NCI-H1092 treated with DMSO at 0.1 percent for 48 hours (cell line): ENCODE measurements at places on chromosomes 1 and 21.

GRCh38 chr1:168202941-168203654 lies 22.7 kb upstream of the SFT2D2 start:
- DNase-seq = no peak

DNA sequence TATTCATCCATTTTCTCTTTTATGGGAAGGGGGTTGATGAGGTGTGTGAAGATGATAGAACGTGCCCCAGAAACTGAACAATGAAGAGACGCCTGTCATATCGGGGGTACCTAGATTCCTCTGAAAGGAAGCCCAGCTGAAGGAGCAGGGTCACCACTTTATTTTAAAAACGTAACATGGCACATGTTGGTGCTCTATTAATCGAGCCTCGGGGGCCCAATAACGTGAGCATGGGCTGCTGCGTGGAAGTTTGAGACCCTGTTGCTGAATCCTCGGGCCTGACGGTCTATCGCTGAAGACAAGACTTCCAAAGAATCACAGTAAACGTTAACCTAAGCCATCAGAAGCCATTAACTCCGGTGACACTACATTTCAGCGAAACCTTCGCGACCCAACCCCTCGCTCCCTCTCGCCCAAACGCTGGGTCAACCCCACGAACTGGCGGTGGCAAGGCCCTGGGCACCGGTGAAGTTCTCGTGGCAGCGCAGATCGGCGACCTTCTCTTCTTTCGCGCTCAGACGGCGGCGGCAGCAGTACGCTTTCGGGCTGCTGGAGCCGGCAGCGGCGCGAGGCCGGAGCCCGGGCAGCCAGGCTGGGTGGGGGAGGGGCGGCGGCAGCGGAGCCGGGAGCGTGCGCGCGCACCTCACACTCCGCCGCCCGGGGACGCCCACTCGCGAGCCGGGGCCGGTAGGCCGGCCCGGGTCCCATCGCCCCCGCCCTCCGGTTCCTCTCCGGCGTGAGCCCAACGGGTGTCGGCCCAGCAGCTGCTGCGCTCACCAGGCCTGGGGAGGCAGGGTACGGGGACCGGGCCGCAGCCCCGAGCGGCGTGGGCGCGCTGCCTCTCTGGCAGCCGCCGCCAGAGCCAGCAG lies 838 bp upstream of the MAN1A2 start:
- peak; percentile 77 for DNase-seq

- DNase-seq = no peak
Measured at GRCh38 chr1:26518355-26518754, 11.2 kb upstream of the RPS6KA1 start.

- DNase-seq = no peak
Measured at GRCh38 chr1:32393832-32394140, 455 bp downstream of the BSDC1 start.

DNA sequence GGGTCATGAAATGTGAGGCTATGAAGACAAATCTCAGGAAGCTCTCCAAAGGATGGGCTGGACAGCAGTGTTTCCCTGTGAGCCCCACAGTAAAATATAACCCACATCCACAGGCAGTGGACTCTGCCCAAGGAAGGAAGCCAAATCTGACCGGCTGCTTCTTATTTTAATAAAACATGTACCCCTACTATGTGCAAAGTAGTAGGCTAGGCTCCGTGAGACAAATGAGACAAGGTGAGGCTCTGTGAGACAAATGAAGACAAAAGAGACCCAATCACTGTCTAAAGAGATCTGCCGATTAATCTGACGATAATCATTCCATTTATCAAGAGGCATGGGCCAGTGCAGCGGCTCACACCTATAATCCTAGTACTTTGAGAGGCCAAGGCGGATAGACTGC lies 2.1 kb downstream of the ASAP3 start:
- no peak for DNase-seq

GRCh38 chr1:43073490-43074230 lies 98.4 kb downstream of the EBNA1BP2 start:
- DNase-seq = peak; percentile 85

DNA sequence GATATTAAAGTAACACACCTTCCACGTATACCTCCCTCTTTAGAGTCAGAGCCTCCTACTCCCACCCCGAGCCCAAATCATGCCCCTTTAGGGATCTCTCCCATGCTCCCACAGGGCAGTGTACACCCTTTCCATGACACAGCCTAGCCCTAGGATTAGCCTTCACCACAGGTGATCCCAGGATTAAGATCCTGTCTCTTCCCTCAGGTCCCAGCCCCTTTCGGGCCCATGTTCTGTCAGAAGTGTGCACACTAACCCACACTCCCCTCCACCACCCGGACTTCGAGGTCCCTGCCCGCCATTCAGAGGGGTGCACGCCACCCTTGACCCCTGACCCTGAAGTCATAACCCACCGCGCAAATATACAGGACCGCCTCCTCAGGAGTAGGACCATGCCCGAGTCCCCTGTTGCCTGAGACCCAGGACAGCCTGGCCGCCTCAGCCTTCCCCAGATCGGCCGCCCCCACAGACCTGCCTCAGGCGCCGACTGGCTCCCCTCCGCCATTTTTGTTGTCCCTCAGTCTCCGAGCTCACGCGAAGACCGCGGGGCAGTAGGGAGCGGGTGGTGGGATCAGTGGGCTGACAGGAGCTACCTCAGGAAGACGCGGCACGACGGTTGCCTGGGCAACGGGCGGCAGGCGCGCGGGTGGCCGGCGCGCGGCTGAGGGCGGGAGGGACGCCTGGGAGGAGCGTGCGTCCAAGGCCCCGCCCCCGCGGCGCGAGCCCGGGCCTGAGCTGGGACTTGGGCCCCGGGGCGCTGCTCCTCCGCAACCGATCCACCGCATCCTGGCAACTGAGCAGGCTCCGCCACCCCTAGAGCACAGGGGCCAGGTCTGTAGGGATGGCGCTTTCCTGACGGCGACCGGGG lies at the start of gene AGBL4:
AGBL4 (minus strand) TSS at position 663 of the 868 bp plus-strand sequence.
- DNase-seq = peak; percentile 81

- no peak for DNase-seq
Measured at GRCh38 chr1:229871078-229871676, 195.9 kb upstream of the GALNT2 start.

DNA sequence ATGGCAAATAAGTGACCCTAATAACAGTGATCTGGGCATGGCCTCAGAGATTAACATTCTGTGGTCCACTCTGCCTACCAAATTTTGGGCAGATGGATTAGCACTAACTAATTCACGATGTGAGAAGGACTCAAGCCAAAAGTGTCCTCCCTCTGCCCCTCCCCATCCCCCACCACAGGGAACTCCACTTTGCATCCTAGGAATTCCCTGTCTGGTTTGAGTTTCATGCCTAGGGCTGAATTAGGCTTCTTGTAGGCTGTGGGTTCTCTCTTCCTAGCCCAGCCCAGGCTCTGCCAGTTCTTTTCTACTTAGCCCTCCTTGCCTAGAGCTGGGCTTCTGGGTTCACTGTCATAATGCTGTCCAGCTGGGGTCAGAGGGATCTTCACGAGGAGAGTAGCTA lies 64.1 kb downstream of the ATP2B4 start:
- DNase-seq = no peak

- no peak for DNase-seq
Measured at GRCh38 chr1:155008015-155008941, 5.7 kb downstream of the ZBTB7B start.

- no peak for DNase-seq
Measured at GRCh38 chr1:55427606-55428005, 212.4 kb upstream of the USP24 start.

- peak; percentile 84 for DNase-seq
Measured at GRCh38 chr1:184664042-184664660, 90.5 kb downstream of the EDEM3 start.

DNA sequence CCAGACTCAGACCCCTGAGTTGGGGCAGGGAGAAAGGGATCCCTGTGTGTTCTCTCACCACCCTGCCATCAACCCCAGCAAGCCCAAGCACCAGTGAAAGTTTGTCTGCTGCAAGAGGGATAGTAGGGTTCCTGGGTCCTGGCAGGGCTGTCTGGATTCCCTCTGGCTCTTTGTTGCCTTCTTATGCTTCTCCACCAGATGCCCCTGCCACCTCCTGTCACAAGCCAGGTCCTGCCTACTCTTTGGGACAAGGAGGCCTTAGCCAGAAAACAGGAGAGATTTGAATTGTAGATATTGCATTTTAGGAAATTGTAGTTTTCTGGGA lies 21.7 kb downstream of the UBE2T start:
- no peak for DNase-seq

GRCh38 chr1:17190010-17190995 lies 14.6 kb upstream of the PADI1 start:
- no peak for DNase-seq

DNA sequence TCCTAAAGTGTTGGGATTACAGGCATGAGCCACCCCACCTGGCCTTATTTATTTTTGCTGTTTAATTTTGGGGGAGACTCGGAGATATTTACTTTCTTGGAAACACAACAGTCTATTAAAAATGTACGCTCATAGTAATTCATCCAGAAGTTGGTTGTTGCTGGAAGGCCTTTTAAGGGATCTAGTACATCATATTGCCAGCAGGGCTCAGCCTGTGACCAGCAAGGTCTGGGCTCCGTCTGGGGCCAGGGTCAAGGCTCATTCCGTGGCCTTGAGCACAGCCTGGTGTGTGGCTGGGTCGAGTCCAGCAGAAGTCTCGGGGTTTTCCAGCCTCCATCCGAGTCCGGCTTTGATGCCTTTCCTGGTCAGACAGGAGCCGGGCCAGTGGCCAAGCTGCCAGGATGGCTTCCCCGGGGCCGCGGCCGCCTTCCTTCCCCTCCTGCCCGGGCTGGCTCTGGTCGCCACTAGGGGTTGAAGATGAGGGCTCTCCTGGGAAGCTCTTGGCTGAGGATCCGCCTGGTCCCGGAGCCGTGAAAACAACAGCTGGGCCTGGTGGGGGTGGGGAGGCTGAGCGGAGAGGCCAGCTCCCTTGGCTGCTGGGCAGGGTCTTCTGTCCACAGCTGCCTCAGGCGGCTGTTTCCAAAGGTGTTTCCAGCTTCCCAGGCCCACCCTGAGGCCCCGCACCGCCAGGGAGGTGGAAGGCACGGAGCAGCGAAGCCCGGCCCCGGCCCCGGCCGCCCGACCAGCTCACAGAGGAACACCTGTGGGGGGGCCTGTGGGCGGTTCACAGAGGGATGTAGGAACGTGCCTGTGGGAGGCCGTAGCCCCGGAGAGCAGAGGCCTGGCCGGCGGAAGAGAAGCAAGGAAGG lies 5.1 kb upstream of the VWA1 start:
- peak; percentile 63 for DNase-seq

DNA sequence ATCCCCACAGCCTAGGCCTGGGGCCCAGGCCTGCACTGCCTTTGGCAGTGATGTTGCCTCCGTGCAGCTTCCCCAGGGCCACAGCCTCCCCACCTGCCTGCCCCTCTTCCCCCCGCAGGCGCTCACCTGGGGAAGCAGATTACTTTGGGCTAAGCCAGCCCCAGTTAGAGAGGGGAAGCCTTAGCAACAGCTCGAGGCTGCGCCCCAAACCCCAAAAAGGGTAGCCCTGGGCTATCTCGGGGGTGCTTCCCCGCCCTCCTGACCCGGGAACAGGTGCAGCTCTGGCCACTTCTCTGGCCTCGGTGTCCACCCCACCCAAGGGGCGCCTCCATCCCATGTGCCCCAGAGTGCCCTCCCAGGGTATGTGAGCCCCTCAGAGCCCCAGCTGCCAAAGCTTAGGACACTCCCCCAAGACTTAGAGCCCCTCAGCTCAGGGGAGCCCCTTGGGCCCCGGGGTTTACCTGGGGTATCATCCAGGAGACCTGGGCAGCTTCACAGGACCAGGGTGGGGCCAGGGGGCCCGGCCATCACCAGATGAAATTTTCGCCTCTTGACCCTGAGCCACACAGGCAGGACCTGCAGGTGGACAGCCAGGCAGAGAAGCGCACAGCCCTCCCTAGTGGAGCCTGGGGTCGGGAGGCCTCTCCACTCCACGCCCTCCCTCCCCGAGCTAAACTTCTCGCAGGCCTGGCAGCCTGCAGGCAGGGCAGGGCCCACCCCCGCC lies 3.3 kb upstream of the TTC34 start:
- no peak for DNase-seq

- peak; percentile 59 for DNase-seq
Measured at GRCh38 chr1:155967341-155968050, 10.9 kb downstream of the ARHGEF2 start.

- DNase-seq = no peak
Measured at GRCh38 chr1:54156986-54157385, 4.2 kb upstream of the CDCP2 start.
